DMS153 (cell line): ENCODE measurements at places on chromosomes 6 and 20.

DNA sequence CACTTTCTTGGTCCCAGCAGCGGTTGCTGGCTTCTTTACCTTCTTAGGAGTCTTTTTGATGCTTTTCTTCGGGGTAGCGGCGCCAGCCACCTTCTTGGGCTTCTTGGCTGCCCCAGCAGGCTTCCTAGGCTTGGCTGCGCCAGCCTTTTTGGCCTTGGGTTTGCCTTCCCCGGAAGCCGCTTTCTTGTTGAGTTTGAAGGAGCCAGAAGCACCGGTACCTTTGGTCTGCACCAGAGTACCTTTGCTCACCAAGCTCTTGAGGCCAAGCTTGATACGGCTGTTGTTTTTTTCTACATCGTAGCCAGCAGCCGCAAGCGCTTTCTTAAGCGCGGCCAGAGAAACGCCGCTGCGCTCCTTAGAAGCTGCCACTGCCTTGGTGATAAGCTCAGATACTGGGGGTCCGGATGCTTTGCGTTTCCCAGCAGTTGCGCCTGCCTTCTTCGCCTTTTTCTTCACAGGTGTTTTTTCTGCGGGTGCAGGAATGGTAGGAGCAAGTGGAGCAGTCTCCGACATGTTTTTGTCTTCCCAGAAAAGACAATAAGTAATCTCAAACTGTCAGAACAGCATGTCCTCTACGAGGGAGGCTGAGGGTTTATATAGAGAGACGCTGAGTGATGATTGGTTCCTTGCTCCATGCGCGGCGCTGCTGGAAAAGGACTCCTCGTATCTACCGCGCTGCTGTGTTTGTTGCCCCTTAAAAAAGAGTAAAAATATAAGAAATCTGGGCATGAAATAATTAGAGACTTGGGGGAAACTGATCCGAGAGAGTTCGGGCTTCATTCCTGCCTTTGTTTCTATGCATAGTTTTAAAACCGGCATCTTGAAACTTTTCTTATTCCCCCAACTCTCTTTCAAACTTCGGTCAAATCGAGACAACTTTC is 130.3 kb upstream of the BTN3A2 start:
- DNase-seq = peak; percentile 75

GRCh38 chr6:79079561-79080041 is 1.5 kb upstream of the PHIP start:
- DNase-seq = no peak

- no peak for DNase-seq
These were observed 122.2 kb downstream of the KIF16B start for GRCh38 chr20:16451001-16451400.

DNA sequence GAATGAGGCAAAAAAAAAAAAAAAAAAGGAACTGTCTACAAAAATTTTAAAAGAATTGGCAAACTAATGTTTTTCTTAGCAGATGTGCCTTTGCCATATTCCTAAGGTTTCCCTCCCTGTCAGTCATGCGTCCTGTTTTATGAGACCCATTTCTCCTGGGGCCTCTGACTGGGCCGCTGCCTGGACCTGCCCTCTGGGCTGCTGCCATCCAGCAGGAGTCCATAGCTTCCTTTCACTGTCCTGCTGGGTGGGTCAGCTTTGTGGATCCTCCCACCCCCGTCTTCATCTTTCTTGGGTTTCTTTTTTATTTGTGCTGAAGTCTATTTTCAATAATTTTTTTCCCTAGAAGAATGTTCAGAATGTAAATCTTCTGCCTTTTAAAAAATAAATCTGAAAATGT is 110.8 kb upstream of the SCP2D1 start:
- DNase-seq = no peak

GRCh38 chr6:133512410-133513016 is 271.4 kb downstream of the EYA4 start:
- DNase-seq = no peak

DNA sequence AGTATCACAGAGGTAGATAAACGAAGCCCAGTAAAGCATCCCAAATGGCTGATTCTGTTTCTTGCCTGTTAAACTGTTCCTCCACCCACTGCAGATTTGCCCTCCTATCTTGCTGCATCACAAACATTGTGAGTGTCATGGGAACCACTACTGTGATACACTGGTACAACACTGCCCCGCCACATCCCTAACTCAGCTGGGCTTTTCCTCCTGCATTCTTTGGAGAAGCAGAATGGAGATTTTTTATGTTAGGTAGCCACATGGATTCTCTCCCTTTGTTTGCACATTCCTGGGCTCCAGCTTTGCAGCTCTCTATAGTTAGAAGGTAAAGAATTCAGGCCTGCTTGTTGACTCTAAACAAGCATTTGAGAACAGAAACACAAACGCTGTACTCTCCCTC is 234.1 kb downstream of the TMEM242 start:
- no peak for DNase-seq

DNA sequence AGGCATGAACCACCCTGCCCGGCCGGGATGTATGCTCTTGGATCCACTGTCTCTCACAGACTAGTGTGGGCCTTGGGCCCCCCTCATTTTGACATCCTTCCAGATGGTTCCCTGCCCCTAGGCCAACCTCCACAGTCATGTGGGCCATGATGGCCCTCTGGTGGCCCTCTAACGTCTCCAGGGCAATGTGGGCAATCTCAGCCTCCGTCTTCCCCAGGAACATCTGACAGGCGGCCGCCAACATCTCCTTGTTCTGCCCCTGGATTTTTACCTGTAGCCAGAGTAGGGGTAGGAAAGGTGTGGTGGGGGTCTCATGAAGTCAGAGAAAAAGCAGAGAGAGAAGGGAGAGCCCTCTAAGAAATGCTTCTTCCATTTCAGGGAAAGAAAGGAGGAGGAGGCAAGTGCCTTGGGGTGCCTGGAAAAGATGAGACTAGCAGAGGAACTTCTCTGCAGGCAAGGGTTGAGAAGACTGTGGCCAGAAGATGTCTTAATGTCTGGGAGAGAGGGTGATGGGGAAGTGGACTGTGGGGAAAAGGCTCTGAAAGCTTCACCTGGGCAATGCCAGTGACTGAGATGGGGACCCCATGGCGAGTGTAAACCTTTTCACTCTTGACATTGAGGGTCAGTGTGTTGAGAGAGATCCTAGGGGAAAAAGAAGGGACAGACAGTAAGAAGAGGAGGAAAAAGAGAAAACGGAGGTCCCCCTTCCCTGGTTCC is 1.3 kb downstream of the FLOT1 start:
- DNase-seq = no peak

DNA sequence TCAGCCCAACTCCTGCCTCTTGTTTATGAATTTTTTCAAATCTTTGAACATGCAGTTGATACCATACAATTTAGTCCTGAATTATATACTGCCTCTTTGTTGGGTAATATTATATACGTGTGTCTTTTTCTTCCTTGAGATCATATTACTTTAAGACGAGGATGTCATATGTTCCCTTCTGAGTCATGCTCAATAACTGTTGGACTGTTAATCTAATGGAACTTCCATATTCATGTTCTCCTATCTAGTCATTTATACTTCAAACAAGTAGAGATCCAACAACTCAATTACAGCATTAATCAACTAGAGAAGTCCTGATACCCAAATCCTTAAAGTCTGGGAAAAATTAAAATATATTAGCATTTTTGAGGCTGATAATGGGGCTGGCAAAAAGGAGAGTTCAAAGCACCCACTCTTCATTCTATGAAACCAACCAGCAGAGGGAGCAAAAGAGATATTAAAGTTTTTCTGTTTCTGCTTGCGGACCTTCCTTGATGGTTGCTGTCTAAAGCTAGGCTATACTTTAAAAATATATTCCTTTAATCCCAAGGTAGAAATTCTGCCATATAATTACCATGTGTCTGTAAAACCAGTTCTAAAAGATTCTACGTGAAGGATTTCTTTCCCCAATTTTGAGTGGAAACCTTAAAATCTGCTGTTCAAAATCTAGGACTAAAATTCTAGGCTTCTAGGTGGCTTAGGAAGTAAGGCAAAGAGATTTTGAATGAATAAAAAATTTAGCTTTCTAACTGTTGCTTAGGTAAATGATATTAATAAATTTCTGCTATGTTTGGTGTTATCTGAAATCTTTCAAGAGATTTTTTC is 498.9 kb downstream of the BCKDHB start:
- DNase-seq = peak; percentile 17

- DNase-seq = no peak
These were observed 402.0 kb downstream of the MAFB start for GRCh38 chr20:40286975-40287531.

DNA sequence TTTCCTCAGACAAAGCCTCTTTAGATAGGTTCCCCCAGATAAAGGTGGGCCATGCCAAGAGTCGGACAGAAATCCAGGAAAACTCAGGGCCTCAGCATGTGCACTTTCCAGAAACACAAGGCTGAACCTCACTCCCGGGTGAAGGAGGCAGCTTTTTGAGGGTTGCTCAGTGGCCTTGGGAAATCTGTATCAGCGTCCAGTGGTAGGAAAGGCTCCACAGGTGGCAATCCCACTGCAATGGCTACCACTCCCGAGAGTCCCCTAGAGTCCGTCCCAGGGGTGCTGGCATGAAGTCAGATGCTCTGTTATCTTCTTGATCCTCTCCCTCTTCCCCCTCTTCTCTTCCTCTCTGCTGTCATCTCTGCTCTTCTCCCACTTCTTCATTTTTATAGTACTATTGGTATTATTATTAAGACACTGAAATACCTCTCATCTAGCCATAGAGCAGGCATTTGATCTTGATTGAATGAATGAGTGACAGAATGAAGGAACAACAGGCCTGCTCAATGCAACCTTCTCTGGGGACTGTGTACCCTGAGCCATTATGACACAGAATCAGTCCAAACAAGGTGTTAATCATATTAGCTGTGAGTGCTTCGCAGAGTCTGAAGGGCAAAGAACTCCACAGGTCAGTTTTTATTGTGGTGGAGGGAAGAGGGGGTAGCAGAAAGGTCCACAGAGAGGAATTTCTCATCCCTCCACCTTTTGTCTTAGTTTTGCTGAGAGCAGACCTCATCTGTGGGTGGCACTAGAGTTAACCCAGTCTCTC is 13.3 kb downstream of the SLC22A1 start:
- no peak for DNase-seq

DNA sequence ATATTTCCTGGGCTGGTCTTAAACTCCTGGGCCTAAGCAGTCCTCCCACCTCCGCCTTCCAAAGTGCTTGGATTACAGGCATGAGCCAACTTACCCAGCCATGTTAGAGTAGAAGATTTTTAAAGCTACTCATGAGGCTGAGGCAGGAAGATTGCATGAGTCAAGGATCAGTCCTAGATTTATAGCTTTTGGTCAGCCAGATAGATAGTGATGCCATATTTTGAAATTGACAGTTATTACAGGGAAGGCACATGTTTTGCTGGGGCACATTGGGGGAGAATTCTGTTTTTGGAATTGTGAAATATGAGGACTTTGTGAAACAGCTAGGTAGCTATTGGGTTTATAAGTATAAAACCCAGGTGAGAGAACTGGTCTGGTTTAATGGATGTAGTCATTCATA is 40.9 kb downstream of the DOP1A start:
- DNase-seq = no peak

DNA sequence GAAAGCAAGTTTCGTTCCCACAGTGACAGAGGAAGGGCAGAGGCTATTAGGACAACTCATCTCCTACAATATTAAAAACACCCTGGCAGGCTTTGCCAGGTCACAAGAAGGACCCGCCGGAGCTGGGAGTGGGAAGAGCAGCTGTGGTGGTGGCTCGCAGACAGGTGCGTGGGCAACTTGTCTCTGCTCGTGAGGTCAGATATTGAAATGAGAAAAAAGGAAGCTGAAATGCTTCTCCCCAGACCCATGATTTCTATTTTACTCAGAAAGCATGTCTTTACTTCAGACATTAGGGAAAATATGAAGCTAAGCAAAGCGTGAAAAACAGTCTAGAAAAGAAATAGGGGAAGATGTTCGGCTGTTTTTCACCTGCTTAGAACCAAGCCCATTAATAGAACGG is 166.3 kb upstream of the EEF1E1 start:
- no peak for DNase-seq

DNA sequence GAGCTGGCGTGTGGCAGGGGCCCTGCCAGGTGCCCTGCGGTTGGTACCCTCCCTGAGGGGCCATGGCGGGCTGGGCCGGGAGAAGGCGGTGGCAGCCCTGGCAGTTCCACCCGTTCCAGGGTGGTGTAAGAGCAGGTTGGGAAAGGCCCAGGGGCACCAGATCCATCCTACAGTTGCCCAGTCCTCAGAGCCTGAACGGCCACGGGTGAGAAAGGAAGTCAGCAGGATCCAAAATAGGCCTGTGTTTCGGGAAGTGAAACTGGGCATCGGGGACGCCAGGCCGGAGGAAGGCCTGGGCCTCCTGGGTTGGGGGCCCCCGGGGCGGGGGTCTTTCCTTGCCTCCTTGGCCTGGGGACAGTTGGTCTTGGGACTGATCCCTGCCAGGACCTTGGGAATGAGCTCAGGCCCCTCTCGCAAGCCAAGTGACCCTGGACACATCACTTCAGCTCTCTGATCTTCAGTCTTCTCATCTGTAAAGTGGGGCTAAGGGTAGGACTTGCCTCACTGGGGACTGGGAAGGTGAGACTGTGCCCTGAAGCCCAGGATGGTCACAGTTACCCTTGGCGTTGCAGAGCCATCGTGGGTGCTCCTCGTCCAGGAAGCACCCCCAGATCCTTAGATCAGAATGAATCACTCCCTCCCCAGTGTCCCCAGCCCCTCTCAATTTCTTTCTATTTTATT is 18.1 kb upstream of the NOL4L start:
- no peak for DNase-seq

GRCh38 chr20:59972037-59972801 is 14.0 kb downstream of the CDH26 start:
- DNase-seq = no peak

DNA sequence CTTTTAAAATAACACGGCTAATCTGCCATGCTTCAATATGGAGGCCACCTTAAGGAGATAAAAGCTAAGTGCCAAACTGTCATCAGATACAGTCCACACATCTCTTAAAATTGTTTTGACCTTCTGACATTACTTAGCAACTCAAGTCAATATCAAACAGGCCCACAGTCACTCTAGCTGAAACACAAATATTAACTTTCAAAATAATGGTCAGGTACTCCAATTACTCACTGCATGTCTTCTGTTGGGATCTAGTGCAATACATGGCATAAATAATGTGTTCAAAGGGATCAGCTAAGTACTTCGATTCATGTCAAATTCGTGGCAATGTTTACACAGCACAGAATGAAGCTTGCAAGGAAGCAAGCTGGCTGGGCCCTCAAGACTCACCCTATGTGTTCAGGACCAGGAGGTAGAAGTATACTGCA is 133.9 kb upstream of the BEND6 start:
- DNase-seq = peak; percentile 33
